ENCODE measurements at places on chromosomes 13 and 19.

GRCh38 chr19:49918089-49918488, 10.9 kb upstream of the ATF5 start:
- no peak for DNase-seq

DNA sequence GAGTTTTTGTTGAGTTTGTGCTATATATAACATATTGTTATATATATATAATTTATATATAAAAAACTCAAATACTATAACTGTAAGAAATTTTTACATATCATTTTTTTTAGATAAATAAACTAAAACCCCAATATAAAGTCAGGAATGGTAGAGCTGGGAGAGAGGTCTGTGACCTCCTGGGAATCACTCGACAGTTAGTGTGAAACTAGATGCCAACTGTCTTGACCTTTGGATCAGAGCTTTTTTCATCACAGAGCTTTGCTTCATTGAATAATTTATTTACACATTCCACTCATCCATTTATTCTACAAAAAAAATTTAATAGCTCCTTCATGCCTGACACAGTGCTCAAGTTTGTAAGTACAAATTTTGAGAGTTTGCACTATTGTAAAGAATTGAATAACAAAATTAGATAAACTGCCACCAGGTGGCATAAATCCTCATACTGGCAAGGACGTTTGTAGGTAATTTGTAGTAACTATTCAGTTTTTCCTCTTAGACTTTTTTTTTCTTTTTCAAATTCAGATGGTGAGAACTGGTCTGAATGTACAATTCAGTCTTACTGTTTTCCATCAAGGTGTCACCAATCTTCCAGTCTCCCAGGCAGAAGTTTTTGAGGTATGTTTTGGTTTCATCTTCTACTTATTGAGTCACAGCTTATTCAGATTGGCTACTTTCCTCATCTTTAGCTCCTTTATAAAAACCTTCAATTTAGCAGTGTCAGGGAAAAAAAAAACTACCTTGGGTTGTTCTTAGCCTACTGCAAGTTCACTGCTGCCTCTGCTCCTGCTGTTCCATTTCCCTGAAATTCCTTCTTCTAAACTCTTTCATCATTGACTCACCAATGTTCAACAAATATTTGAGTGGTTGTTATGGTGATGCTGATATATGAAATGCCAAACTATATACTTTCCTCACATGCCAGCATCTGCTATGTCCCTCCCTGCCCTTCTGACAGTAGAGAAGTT, 28.7 kb downstream of the LACC1 start:
- DNase-seq: peak; percentile 5

GRCh38 chr19:12638611-12639182, 27.8 kb downstream of the MAN2B1 start:
- no peak for DNase-seq

DNA sequence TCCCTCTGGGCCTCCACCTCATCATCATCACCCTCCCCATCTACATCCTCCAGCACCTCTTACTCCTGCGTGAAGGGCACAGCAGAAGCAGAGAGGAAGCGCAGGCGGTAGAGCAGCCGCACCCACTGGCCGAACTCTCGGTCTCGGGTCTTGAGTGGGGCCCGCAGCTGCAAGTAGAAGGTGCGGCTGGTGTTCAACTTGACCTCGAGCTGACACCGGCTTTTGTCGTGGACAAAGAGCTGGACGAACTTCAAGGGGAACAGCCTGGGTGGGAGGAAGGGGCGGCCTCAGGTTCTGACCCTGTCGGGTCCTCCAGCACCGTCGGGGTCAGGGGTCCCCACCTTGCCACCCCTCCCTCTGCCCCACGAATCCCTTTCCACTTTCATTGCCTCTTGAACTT, 8.7 kb upstream of the EMC10 start:
- no peak for DNase-seq

DNA sequence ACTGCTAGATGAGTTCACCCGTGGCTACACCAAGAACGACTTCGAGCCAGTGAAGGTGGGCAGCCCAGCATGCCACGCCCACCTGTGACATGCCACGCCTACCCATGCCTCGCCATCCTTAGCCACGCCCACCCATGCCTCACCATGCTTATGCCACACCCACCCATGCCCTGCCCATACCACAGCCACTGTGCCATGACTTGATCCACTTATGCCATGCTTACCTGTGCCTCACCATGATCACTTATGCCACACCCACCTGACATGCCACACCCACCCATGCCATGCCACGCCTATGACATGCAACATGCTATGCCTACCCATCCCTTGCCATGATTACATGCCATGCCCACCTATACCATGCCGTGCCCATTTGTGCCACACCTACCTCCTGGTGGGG, 12.9 kb upstream of the USE1 start:
- peak; percentile 59 for DNase-seq

GRCh38 chr19:41405776-41406175, 8.2 kb downstream of the BCKDHA start:
- no peak for DNase-seq

GRCh38 chr19:7922836-7923195, 2.7 kb downstream of the SNAPC2 start:
- DNase-seq: no peak

GRCh38 chr13:78029901-78030300, 111.3 kb upstream of the EDNRB start:
- DNase-seq: no peak

DNA sequence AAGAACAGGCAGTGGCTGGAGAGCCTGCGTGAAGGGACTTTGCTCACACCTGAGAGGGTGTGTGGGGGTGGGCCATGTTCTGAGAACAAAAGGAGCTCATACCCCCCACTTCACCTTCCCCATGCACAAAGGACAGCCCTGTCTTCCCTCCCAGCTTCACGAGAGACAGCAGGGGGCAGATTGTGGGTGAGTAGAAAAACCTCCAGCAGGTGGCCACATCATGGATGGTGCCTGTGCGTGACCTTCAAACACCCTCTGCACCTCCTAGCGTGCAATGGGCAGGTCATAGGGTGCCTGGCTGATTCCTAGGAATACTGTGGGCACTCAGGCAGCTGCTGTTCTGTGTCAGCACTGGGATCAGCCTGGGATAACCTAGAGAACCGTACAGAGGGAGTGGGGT, 36.3 kb upstream of the PSG9 start:
- DNase-seq: no peak

GRCh38 chr13:77437267-77437666, 98.2 kb upstream of the SCEL start:
- DNase-seq: no peak

- DNase-seq: no peak
Observed at GRCh38 chr13:47549219-47549752, 451.8 kb downstream of the SUCLA2 start.

GRCh38 chr19:18450021-18450930, 12.3 kb upstream of the ISYNA1 start:
- no peak for DNase-seq

DNA sequence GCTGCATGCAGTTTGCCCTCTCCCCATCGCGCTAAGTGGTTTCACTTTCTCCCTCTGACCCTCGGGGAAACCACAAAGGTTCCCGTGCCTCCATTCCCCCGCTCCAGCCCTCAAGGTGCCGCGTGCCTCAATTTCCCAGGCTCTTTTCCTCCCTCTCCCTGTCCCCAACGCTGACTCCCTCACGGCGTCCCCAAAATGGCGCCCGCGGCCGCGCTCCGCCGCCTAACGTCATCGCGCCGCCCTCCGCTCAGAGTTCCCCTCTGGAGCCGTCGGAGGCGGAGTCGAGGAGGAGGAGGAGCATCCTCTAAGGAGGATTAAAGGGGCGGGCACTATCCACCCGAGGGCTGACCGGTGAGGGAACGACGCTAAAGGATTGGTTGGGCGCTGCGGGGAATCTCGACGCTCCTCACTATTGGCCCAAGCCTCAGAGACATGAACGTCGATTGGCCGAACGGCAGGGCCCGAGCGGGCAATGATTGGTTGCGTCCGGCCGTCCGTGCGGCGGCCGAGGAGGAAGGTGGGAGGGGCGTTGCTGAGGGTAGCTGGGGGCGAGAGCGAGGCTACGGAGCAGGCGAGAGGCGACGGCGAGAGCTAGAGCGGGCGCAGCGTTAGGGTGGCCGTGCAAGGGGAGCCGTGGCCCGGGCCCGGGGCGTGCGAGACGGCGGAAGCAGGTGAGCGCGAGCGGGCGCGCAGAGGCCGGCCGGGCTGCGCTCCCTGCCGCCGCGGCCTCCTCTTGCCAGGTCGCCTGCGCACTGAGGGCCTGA, at the start of gene ZNF574:
TSS of gene ZNF574 (plus strand) at position 551 of the 764 bp plus-strand sequence. CDS start 2,441 bp downstream, outside the sequence.
- peak; percentile 99 for DNase-seq

DNA sequence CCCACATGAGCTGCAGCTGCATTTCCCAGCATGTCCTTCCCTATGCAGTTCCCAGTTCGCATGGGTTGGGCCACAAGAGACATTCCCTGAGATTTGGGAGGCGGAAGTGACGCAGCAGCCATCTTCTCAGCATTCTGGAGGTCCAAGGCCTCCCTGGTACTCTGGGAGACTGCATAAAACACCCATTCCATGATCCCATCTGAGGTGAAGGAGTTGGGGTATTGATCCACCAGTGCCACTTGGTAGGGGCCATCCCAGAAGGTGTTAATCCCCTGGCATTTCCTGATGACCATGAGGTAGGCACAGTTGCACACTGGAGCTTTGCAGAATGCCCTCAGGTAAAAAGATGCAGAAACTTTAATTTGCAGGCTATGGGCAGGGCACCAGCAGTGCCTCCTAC, 25.4 kb downstream of the POP4 start:
- no peak for DNase-seq

- no peak for DNase-seq
Observed at GRCh38 chr13:99263126-99263785, 5.1 kb upstream of the GPR18 start.

- no peak for DNase-seq
Observed at GRCh38 chr13:25525884-25526283, 154.1 kb downstream of the ATP8A2 start.

DNA sequence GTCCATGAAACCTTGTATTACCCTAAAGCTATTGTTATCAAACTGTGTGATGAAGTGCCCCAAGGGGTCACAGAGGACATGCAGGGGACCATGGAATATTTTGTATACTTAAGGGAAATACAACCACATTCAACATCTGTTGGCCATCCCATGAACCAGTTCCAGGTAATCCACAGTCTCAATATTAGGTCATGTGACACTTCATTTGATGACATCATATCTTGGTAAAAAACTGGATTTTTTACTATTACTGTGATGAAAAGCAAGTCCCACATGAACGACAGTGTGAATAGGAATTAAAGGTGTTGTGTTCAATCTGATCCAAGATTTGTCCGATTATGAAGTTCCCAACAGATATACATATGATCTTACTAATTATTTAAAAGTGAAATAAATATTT, 355.2 kb downstream of the IRS2 start:
- DNase-seq: no peak

GRCh38 chr13:99376924-99377323, 69.7 kb upstream of the GPR183 start:
- no peak for DNase-seq

DNA sequence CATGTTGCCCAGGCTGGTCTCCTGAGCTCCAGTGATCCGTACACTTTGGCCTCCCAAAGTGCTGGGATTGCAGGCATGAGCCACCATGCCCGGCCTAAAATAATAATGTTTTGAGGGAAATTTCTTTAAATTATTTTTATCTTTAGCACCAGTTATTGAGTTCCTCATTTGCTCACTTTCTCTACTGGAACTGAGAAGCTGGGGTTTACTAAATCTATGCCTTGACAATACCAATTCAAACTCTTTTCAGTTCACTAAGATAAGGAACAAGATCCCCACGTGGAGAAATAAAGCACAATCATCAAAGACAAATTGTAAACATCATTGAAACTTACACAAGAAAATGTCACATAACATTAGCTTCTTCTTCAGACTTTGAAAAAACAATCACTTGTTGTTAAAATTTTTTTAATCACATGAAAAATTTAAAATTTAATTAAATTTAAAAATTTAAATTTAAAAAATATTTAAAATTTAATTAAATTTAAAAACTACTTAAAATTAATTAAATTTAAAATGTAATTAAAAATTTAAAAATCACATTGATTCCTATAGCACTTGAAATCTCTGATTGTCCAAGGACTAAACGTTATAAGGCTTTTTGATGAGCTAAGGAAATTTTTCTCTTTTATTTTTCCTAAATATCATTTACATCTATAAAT, 25.2 kb upstream of the XPO4 start:
- no peak for DNase-seq

DNA sequence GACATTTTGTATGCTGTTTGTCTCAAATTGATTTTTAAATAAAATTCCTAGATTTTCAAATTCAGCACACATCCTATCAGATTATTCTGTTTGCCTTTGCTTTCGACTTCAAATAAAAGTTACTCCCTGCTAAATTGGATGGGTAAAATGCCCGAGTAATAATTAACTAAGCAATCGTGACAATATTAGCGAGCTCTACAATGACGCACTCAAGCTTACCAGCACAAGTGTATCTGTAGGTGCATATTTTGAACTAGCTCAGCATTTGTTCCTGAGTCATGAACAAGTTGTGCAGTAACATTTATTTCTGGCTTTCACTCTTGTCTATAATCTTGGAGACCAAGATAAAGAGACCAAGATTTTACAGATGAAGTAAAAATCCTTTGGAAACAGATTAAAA, 113.4 kb downstream of the UBL3 start:
- DNase-seq: no peak

DNA sequence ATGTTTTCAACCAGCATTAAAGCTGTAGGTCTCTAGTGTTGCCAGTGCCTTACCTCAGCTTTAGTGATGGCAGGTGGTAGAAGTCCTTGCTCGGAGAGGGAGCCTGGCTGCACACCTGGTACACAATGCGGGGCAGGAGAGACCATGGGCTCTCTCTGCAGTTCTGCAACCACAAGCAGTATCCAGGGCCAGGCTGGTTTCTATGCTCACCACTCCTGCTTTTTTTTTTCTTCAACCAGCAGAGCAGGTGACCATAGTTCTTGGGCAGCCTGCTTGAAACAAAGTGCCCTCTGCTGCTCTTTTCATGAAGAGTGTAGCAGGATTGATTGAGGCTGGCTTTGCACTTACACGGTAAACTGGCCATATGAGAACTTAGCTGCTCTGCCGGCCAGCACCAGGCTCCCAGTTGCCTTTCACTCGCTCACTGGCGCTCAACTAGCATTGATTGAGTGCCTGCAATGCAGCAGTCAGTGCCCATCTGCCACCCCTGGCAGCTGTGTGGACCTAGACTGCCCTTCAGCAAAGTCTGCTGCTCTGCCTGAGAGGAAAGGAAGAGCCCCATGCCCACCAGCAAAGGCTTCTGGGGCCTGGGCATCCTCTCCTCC, 4.4 kb upstream of the CHAMP1 start:
- no peak for DNase-seq

DNA sequence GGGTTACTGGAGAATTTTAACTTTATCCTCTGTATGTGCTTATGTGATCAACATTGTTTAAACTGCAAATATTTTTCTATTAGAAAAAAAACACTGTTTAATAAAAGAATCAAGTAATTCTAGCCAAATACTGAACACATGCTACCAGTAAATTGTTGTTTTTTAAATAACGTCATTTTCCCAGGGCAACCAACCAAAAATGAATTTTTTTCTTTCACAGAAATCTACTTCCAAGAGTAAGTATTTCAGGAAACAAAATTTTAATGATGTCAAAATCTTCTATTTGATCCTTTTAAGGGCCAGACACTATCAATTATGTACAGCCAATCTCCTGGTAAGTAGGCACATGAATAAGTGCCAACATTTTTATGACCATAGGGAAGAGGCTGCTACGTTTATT, 57.1 kb downstream of the TUBGCP3 start:
- DNase-seq: no peak

Data from activated CD8-positive, alpha-beta T cell treated with anti-CD3 and anti-CD28 coated beads for 36 hours (primary cell).